ENCODE measurements at places on chromosomes 3 and 15. TPM values are rescaled to one million over a fixed set of nuclear protein-coding genes. Genes with fewer than 3 reads are reported as not detected.
A peak's percentile ranks its signal among the peaks of the same experiment; 100 is the strongest.

The UBAP1L gene
- 1.3 TPM for total RNA-seq

The ADAMTS9 gene
- total RNA-seq = 15.1 TPM

The IL17RD gene
- 4.4 TPM for total RNA-seq

The INKA1 gene
- 1.7 TPM for total RNA-seq

The GMPS gene
- total RNA-seq = 32.5 TPM

The GHRL gene
- total RNA-seq = not detected

The UTS2B gene
- total RNA-seq = 0.42 TPM

GRCh38 chr3:87468938-87469337 is 192.6 kb upstream of the POU1F1 start:
- DNase-seq = no peak

DNA sequence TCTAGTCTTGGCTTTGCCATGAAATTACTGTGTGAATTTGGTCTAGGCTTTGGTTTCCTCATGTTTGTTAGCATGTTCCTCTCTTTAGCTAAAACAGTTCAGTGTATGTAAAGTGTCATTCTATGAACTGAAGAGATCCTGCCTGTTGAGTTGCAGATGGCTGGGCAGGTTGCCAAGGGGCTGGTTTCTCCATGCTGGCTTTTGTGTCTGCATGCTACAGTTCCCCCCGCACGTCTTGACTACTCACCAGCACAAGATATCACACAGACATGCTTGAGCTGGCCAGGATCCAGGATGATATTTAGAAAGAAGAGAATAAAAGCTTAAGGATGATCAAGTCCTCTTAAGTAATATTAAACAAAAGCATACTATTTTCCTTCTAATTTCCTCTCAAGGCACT is 90.2 kb downstream of the CERS3 start:
- peak; percentile 88 for DNase-seq

- DNase-seq = peak; percentile 94
Measured at GRCh38 chr3:124730129-124730940, at the start of gene UMPS. Gene UMPS, plus strand, starts transcription at chr3:124730452. Its CDS starts 20 bp downstream, at chr3:124730472.

GRCh38 chr3:73259291-73259690 is 197.8 kb downstream of the EBLN2 start:
- DNase-seq = no peak

- no peak for DNase-seq
Measured at GRCh38 chr3:119042162-119042561, 7.5 kb upstream of the IGSF11 start.

GRCh38 chr15:77496715-77497109 is 76.0 kb downstream of the HMG20A start:
- DNase-seq = peak; percentile 93

Measured in left ventricle myocardium superior (tissue), 1 donor.